SHP77 treated with DMSO at 0.1 percent for 48 hours (cell line): ENCODE measurements at places on chromosomes 11 and 22.

DNA sequence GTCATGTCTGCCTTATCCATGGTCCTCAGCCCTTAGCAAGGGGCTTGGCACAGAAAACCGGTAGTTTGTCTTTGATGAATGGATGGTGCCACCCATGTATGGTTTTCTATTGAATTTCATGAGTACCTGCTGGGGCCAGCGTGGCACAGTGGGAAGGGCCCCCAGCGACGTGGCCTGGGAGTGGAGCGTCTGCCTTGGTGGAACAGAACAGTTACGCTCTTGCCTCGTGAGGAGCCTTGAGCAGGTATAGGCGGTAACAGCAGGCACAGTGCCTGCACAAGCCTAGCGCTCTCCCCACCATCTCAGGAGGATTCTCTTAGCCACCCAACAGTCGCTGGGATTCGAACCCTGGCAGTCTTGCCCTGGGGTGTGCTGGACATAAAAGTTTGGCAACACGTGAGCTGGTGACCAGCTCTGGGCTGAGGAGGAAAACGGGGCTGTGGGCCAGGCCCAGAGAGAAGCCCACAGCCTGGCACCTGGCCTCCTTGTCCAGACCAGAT, 3.0 kb upstream of the SSH3 start:
- no peak for DNase-seq

DNA sequence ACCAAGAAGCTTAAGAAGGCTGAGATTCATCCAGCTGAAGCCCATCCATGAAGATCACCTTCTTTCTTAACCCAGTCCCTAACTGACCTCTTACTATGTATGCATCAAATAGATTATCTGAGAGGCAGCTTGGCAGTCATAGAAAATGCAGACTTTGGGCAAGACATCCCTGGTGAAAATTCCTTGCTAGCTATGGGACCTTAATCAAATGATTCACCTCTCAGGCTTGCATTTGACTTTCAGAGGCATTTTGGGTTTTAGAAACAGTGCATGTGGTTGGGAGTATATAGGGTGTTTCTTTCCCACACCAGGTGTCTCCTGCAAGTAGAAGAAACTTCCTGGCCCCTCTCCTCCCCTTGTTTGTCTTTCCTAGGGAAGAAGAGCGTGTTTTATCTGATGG, 188.5 kb upstream of the ISX start:
- DNase-seq = no peak

DNA sequence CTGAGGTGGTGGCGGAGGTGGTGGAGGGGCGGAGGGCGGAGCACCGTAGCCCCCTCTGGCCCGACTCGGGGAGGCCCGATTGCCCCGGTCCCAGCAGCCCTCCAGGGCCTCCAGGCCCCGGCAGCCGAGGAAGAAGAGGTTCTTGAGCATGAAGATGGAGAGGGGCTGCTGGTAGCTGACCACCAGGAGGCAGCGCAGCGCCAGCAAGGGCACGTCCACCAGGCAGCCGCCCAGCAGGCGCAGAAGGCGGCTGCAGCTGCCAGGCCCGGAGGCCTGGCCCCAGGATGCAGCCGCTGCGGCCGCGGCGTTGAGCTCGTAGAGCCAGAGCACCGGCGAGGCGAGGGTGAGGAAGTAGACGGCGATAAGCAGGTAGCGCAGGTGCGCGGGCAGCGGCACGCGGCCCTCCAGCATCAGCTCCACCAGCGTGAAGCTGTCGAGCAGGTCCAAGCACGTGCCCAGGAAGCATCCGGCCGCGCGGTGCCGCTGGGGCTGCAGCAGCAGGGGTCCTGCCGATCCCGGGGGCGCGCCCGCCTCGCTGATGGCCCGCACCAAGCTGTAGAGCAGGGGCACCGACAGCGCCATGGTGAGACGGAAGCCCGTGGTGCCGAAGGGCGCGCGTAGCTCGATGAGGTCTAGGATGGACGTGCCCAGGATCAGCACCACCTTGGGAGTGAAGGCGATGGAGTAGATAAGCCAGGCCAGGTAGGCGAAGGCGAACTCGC, 1.5 kb downstream of the TMEM121B start:
- no peak for DNase-seq

DNA sequence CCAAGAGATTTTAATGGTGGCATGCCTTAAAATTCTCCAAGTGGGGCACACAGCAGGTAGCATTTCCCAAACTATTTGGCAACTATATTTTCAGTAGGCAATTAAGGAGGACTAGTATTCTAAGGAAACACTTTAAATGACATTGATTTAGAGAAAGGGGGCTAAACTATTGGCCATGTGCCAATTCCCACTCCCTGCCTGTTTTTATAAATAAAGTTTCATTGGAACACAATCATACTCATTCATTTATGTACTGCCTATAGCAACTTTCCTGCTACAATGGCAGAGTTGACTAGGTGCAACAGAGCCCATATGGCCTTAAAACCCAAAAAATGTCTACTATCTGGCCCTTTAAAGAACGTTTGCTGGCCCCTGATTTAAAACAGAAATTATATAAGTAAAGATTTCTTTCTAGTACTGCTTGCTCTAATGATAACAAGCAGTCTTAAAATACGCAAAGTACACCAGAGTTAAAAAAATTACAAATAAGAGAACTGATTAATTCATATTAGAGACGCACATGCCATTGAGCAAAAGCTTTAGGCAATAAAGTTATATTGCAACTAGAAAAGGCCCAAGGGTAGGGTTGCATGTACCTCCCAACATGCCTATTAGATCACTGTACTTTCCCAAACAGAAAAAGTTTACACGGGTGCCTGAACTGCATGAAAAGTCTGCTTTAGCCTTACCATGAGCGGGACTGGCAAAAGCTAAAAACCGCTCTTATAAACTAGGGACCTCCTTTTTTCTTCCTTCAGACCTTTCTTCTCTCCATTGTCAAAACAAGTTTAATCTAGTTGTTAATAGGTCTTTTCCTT, 14.2 kb downstream of the E2F8 start:
- DNase-seq = no peak

DNA sequence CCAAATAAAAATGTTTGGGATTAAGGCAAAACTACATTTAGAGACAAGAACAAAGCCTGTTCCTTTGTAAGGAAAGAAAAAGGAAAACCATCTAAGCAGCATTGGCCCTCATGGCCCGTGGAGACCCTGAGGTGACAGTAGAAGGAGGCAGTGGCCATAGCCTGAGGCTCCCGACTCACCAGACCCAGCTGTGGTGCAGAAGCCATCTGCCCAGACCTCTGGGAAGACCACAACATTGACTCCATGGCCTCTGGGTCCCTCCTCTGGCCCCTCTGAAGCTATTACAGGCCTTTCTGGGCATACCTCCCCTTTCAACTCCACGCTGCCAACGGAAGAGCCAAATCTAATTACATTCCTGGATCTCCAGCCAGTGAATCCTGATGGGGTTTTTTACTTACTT, 6.4 kb downstream of the PRAME start:
- no peak for DNase-seq

DNA sequence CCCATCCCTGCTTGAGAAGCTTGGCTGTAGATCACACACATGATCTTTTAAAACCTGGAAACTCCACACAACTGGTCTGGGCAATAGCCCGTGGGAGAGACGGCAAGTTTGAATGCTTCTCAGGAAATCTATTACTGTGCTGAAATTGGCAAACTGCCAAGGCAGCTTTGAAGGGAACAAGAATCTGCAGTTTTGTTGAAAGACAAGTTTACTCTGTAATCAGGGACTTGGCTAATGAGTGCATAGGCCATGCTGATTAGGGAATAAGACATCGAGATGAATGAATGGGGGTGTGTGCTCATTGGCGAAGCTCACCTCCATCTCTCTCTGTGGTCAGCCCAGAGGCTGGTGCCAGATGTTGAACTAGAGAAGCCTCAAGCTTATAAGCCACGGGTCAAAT, 218.8 kb downstream of the HIPK3 start:
- DNase-seq = no peak

DNA sequence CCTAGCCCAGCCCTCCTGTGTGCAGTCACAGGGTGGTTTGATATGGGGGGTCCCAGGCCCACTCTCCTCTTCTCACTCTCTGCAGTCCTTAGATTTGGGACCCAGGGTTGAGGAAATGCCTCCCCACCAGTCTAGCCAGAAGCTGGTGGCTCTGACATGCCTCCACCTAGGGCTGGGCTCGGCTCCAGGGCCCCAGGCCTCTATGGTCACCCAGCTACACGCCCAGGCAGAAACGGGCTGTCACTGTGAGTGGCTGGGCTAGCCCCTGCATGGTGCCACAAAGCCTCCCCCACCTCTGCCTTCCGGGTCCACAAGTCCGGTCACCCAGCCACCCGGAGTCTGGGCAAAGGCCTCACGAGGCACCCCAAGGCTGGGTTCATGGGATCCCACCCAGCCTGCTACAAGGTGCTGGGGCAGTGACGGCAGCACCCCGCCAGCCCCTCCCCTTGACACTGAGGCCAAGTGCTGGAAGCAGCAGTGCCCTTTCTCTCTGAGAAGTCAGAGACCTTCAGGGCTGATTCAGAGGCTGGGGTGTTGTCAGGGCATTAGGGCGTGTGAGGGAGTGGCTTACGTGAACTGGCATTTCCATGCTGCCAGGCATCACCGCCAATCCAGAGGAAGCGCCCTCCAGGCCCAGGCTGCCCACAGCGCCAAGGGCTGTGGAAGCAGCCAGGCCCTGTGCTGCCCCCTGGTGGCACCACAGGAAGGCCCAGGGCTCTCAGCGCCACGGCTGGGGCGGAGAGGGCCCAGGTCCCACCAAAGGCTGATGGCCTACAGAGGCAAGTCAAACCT, 638 bp upstream of the PITPNM1 start:
- peak; percentile 84 for DNase-seq

DNA sequence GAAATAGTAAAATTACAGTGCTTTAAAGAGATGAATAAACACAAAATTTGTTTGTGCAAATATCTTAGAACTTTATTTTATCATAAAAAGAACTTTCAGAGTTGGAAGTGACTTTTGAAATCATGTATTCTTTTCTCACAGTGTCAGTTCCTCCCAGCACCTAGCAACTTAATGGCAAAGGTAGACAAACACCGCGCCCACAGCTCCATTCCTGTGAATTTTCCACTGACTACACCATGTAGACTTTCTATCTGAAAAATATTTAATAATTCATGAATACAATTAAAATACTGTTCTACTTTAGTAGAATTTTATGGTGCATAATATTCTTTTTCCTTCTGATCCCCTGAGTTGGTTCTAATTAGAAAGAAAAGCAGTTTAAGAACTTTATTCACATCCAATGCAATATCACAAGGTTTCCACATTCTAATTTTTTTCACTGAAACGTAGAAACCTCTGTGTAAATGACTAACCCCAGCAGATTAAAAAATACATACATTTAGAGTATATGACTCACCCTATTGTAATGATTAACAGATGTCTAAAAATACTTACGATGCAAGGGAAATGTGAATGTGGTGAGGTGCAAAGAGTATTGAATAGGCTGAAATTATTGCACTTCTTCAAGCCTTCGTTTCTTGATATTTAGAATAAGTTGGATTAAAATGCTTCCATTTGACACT, 218.2 kb upstream of the CCDC179 start:
- DNase-seq = no peak

GRCh38 chr11:11520231-11521015, 101.4 kb downstream of the GALNT18 start:
- DNase-seq = no peak

DNA sequence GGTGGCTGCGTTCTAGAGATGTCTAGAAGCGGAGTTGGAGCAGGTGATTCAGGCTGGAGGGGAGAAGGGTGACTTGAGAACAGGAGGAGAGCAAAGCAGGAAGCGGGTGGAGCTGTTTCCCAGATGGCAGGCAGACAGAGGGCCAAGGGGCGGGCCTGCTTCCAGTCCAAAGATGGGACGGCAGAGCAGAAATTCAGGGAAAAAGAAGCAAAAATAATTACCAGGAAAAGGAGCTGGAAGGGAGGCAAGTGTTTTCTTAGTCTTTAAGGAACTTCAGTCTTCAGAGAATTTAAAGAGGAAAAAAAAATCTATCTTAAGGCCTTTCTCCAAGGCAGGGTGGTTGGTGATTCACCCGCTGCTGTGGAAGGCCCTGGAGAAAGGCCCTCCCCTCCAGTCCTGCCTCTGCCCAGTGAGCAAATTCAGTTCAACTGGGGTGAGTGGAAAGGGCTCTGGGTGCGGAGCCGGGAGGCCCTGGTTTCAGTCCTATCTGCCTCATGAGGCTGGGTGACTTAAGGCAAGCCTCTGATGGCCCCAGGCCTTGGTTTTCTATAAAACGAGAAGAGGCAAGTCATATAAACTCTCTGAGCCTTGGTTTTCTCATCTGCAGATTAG, 4.5 kb upstream of the CREB3L1 start:
- DNase-seq = peak; percentile 57

DNA sequence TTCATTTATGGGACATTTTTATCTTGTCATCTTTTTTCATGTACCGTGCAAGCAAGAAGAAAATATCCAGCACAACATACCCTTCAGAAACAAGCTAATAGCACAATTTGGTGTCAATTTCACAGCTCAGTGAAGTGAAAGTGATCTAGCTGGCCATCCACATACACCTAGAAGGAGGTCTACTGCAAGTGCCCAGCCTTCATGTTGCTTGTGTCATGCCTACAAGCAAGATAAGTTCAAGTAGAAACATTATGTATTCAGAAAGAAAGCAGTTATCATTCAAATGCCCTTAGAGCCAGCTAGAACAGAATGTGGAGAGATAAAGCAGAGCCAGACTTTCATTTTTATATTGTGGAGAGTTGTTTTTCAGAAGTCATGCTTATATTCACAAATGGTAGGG, 325.7 kb upstream of the PITPNB start:
- DNase-seq = no peak

DNA sequence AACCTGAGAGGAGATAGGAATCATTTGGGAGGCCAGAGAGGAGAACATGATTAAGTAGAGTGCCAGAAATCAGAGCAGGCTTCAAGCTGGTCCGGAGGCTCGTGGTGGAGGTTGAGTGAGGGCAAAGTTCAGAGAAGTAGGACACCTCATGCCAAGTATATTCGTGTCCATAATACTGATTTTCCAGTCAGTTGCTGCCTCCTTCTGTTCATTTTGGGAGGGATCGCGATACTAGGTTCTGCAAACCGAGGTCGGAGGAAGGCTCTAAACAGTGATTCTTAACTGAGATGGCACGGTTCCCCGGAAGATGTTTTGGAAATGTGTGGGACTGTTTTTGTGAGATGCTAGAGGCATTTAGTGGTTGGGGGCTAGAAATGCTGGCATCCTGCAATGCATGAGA, 13.6 kb upstream of the CD3E start:
- DNase-seq = no peak

- DNase-seq = no peak
Measured at GRCh38 chr11:69394869-69395246, 86.6 kb upstream of the LINC01488 start.
